ENCODE measurements at places on chromosomes 12 and 14. TPM values are rescaled to one million over a fixed set of nuclear protein-coding genes. Genes with fewer than 3 reads are reported as not detected.

The ADCY6 gene
- 33.0 TPM for total RNA-seq

The HOXC5 gene
- total RNA-seq = 1.8 TPM

The RERG gene
- total RNA-seq = not detected

The TMTC2 gene
- 2.1 TPM for total RNA-seq

The SLC6A12 gene
- not detected for total RNA-seq

The OR6S1 gene
- not detected for total RNA-seq

The LRIG3 gene
- total RNA-seq = 96.1 TPM

The HNRNPA1 gene
- total RNA-seq = 217 TPM

The COCH gene
- 0.29 TPM for total RNA-seq

The SMIM41 gene
- total RNA-seq = not detected

The KRT5 gene
- total RNA-seq = not detected

The ANKS1B gene
- total RNA-seq = 2.2 TPM

The ASPG gene
- total RNA-seq = under 0.01 TPM

The HCAR2 gene
- not detected for total RNA-seq

The BBS10 gene
- 11.8 TPM for total RNA-seq

The ADAMTS20 gene
- total RNA-seq = not detected

The IFNG gene
- total RNA-seq = not detected

The PRMT5 gene
- 56.3 TPM for total RNA-seq
